Stimulated activated CD8-positive, alpha-beta memory T cell treated with anti-CD3 and anti-CD28 coated beads, Interleukin-7, amount 100 ng/mL, for 24 hours (primary cell): ENCODE measurements at places on chromosomes 3 and 15.
A peak's percentile ranks its signal among the peaks of the same experiment; 100 is the strongest.

DNA sequence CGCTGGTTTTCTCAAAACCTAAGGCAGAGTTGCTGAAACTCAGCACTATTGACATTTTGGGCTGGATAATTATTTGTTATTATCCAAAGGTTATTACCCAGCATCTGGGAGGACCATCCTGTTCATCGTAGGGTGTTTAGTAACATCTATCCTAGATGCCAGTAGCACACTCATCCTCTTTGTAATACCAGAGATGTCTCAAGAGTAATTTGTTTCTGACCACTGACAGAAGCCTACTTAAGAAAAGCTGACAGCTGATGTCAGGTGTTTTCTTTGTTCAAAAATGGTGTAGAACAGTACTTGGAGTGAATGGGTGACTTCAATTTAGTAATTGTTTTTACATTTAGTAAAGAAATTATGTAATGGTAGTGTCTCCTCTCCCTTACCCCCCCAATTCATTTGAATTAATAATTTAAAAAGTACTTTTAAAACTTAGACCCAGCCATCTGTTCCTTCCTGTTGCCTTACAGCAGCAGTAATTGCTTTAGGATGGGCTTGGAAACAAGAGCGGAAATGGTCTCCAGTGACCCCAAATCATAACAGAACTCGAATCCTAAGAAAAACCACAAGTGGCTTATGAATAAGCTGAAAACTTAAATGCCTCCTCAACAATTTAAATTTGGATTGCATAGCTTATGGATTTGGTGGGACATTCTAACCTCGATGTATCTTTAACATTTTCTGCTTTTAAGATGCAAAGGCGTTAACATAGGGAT is 105.4 kb downstream of the PTPRG start:
- DNase-seq = no peak

DNA sequence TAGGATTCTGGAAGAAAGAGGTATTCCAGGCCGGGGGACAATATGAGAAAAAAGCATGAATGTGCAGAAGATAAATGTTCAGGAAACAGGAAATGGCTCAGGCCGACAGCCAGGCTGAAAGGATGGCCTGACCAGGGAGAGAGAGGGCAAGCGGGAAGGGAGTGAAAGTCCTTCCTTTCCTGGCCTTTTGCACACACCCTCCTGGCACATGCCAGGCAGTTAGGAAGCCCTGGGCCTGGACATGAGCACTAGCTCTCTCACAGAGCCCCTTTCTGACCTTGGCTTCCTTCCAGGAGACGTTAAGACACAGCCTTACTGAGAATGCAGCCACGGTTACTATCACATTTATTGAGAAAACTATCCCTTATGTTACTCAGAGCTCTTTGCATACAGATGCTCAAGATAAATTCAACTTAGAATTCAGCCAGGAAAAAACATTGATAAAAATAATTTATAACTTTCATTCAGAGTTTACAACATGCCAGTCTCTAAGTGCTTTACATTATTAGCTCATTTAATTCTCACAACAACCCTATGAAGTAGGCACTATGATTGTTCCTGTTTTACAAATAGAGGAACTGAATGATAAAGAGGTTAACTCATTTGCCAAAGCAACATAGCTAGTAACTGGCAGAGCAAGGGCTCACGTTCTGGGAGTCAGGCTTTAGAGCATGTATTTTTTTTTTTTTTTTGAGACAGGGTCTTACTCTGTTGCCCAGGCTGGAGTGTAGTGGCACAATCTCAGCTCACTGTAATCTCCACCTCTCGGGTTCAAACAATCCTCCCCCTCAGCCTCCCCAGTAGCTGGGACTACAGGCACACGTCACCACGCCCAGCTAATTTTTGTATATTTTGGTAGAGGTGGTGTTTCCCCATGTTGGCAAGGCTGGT is 39.4 kb upstream of the SMAD3 start:
- DNase-seq = no peak

- DNase-seq = no peak
Observed at GRCh38 chr3:84960581-84960980, 1.8 kb downstream of the CADM2 start.

- no peak for DNase-seq
Observed at GRCh38 chr3:14280326-14280725, 101.7 kb downstream of the LSM3 start.

GRCh38 chr15:51621936-51622603 is 501 bp downstream of the DMXL2 start:
- DNase-seq = peak; percentile 7

- no peak for DNase-seq
Observed at GRCh38 chr3:81270603-81271379, 490.7 kb downstream of the GBE1 start.

- DNase-seq = no peak
Observed at GRCh38 chr3:131807822-131808221, 227.0 kb downstream of the CPNE4 start.

DNA sequence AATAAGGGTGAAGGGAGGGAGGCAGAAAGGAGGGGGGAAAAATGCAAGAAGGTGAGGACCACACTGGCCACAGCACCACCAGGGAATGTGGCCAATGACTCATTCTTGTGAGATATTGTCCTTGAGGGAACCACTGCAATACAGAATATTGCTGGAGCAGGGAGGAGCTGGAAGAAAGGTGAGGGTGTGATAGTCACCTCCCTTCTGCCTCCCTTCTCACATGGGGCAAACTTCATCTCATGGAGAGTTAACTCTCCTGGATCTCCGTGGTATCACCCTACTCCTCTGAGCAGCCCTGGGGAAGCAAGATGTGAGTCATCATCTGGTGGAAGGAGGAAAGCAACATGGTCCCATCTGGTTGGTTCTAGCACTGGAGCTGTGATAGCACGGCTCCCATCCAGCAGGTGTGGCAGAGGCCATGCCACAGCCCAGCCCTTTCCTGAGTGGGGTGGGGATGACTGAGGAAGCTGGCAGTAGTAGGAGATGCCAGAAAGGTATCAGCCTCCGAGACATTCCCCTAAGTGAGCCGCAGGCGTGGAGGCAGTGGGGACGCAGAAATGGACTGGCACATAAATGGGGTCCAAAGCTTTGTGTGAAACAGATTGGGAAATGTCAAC is 115.9 kb upstream of the LPP start:
- DNase-seq = no peak

DNA sequence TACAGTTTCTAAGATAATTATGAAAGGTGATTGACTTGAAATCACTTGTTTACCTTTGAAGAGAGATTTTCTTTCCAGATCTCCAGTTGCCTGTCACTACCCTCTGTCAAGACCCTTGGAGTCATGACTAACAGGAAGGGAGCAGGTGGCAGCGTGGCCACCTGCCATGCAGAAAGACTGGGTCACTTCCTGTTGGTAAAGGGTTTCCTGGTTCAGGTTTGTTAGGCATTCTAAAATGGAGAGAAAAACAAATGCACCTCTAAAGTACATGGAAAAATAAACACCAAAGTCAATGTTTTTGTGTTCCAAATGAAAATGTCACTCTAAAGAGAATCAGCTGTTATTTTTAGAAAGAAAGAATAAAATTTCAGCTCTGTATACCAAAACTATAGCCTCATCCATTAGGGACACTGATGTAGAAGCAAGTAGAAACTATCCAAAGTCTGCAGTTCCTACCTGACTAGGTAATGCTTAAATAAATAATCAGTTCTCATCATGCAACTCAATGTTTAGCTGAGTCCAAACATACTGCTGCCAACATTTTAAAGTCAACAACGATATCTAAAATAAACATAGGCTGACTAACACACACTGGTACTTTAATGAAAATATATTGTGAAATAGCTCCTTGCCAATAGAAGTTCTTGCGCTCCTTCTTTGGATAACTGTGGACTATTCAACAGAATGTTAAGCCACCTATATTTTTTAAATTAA is 23.9 kb upstream of the TM4SF1 start:
- no peak for DNase-seq

GRCh38 chr3:69746119-69746518 is 6.9 kb downstream of the MITF start:
- no peak for DNase-seq

- DNase-seq = no peak
Observed at GRCh38 chr15:42332331-42332730, 27.0 kb upstream of the CAPN3 start.

DNA sequence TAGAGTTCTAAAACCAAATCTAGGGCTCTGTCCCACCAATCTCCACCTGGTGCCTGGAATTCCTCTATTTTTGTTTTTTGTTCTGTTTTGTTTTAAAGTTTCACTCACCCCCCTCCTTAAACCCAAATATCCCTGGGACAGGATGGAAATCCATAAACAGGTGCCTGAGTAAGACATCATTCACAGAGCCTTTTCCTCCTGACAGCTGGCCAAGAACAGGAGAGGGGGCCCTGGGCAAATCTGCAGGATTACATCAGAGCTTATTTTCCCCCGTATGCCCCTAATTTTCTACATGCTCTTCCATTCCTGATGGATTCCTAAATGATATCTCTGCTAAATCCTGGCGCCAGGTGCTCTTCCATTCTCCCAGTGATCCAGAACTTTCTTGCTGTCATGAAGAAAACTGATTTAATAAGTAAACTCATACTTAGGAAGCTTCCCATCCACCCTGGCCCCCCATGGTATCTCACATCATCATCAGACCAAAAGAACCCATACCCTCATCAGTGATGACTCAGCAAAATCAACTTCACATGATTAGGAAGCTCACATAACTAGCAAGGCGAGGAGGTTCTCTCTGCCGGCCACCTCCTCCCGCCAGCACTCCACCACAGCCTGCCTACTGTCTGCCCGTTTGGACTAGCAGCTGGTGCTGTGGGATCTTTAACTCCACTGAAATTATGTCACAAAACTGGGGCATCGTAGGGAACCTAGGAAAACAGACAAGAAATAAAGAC is 61.0 kb downstream of the LIPC start:
- DNase-seq = no peak

DNA sequence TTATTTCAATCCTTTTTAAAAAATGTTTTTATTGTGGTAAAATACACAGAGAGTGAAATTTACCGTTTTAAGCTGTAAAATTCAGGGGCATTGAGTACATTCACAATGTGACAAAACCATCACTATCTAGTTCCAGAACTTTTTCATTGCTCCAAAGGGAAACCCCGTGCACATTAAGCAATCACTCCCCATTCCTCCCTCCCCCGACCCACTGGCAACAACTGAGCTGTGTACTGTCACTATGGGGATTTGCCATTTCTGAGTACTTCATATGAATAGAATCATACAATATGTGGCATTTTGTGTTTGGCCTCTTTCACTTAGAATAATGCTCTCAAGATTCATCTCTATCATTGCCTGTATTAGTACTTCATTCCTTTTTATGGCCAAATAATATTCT is 45.5 kb upstream of the BOC start:
- no peak for DNase-seq

- DNase-seq = no peak
Observed at GRCh38 chr3:33006571-33007286, 55.3 kb downstream of the CCR4 start.

DNA sequence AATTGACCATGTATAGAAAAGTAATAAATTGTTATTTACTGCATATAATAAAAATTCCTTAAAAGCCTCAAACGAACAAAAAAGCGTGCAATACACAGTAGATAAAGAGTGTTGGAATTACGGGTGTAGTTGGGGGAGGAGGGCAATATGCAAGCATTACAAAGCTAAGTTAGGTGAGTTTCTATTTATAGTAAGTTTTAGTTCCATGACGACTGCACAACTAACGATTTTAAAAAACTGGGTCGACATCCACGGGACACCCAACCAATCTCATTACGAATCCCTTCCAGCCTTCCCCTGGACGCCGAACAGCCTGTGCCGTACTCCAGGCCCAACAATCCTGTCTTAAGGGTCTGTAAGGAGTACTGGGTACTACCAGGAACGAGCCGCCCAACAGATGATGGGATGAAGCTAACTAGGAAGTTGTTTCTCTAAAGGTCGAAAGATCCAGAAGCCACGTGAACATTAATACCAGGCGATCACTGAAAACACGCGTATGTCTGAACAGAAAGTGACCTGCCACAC is 677 bp downstream of the POLQ start:
- DNase-seq = no peak

- no peak for DNase-seq
Observed at GRCh38 chr3:188085584-188086560, 68.1 kb upstream of the LPP start.

DNA sequence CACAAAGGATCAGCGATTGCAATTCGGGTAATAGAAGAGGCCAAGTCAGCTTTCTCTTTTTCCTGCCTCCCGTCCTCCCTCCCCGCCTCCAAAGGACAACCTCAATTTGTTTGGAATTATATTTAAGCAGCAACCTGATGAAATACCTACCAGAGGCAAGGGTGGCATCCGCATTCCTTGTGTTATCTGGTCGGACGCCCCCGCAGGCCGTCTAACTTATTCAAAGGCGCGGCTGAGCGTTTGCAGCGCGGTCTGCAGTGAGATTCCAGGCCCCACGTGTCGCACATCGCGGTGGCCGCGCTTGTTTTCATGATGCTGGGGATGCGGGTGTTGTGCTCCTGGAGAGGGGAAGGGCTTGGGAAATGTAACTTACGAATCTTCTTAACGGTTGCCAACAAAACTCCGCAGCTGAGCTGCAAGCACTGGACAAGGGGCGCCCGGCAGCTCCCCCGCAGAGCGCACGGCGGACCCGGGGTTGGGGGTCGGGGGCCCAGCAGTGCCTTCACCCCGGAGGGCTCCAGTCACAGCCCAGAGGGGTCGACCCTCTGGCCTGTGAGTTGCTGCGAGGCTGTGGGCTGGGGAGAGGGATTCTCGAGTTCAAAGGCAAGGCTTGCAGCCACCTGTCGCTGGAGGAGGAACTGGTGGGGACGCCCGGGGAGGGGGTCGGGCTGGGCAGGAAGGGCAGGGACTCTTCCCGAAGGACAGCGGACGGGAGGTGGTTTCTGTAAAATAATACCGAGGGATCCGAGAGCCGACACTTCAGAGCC is 20.5 kb upstream of the RGMA start:
- DNase-seq = no peak

GRCh38 chr3:169659820-169660674 is 3.5 kb downstream of the MECOM start:
- DNase-seq = no peak

GRCh38 chr3:127799476-127800222 is 22.7 kb downstream of the MGLL start:
- DNase-seq = no peak

DNA sequence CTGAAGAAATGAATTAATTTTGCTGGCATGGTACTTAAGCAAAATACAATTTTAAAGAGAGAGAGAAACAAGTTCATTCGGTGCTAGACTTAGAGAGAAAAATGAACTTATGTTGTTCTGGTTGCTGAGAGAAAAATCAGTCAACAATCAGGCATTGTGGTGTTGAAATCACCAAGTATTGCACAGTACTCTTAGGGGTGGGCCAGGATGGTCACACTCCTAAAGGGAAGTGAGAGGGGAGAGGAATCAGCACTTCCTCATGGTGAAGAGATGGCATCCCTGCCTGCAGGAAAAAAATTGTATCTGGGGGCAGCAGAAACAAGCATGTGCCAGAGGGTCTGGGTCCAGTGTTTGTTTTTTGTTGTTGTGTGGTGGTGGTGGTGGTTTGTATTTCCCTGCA is 7.0 kb upstream of the DMXL2 start:
- DNase-seq = no peak
